RWPE1 (cell line): ENCODE measurements at places on chromosomes 3 and 15.

- peak; percentile 60 for DNase-seq
Measured at GRCh38 chr15:100918690-100919480, at the start of gene LRRK1. TSS of gene LRRK1 (plus strand) at chr15:100919357. CDS start at chr15:100924633, 5,276 bp downstream.

- peak; percentile 46 for DNase-seq
Measured at GRCh38 chr15:82647045-82647834, at the start of gene CPEB1. TSS of gene CPEB1 (minus strand) at chr15:82647363. CDS start at chr15:82628459, 18,904 bp downstream.

DNA sequence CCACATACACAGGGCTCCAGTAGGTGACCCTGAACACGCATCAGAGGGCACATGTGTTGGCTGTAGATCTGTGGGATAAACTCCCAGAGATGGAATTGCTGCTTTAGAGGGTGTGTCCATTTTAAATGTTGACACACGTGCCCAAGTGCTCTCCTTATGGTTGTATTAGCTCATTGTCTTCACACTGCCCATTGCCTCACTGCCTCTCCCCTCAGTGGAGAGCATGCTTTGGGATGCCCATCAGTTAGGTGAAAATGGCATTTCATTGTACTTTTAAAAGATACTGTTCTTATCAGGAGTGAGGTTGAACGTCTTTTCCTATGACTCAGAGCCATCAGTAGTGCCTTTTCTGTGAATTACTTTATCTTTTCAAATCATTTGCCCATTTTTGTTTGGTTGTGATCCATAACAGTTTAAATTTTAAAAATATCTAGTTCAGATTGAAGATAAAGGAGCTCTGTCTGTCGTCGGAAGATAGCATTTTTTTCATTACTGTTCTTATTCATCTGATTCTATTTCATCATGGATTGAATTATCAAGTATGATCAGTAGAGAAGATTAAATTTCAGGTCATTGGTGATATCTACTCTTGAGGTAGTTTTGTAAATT is 120.7 kb downstream of the CHDH start:
- DNase-seq: no peak

- DNase-seq: no peak
Measured at GRCh38 chr15:83657549-83657948, 3.6 kb downstream of the ADAMTSL3 start.

DNA sequence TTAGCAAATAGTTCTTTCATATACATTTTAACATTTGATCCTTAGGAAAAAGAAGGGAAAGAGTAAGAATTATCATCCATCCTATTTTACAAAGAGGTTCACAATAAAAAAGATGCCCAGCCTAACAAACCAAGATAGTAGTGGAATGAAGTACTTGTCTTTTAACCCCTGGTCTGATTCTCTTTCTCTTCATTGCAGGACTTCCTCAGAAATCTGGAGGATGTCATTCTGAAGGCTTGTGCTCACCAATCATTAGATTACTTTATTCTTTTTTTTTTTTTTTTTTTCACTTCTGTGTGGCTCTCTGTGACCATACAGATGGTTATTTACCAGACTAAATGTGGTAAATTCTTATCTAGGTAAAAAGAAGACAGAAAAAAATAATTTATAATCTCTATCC is 7.0 kb downstream of the HDGFL3 start:
- DNase-seq: no peak
